ENCODE measurements at places on chromosomes 3 and 15.

DNA sequence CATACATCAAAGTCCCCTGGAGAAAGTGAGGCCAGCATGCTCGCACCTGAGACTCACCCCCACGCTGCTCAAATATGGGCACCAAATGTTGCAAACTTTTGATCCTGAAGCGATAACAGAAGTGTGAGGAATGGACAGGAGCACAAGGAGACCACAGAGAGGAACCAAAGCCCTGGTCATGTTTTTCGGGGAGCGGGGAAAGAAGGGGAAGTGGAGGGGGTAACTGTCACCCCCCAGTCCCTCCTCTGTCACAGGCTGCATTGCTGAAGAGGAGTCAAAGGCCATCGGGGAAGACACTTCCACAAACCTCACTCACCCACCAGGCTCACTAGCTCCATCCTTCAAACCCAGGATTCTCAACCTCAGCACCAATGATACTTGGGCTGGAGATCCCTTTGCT lies 182.4 kb downstream of the UACA start:
- peak; percentile 40 for DNase-seq

DNA sequence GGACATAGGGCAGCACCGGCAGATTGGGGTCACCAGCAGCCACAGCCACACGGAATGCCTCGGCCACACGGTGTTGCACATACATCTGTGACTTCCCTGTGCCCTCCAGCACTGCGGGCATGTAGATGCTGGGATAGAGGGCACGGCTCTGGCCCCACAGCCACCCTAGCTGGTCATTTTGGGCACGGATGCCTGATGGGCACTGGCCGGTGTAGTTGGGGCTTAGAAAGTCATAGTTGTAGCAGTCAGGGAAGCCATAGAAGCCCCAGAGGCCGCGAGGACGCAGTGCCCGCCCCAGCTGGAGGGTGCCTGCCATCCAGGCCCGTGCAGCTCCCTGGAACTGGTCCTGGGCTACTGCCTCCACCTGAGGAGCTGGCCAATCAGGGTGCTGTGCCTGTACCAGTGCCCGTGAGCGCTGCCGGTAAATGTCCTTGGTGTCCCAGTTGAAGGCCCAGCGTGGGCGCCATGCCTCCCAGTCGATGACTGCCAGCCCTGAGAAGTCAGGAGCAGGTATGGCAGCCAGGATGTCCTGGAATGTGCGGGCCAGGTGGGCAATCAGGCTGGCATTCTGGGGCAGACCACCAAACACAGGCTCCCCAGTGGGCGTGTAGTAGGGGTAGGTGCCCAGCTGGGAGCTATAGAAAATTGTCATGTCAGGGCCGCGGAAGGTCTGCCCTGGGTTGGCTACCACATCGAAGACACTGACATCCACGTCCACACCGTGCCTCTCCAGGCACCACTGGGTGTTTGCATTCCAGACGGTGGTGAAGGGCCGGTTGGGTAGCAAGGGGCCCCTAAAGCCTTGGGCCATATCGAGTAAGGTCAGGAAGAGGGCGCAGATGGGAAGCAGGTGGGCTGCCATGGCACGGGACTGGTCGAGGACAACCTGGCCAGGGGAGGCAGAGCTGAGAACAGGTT lies 1.0 kb downstream of the HYAL1 start:
- no peak for DNase-seq

DNA sequence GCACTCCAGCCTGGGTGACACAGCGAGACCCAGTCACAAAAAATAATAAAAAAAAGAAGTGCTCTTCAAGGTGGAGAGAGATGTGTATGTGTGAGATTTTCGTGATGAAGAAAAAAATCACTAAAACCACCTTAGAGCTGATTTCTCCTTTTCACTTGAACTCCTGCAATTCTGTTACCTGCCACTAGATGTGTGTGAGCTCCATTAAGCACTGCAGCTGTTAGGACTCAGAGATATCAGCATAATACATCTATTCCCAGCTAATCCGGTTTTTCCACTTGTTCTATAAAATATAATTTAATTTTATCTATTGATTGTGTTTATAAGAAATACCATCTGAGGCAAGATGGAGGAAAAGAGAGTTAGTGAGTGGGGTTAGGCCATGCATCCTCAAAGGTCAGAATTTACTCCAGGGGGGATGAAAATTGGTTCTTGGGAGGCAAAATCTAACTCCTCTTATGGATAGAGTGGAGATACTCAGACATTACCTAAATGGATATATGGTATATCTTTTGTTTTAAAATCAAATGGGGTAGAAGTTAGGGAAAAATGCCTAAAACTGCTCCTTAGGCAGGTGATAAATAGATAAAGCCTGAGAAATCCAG lies 152.7 kb downstream of the IL20RB start:
- peak; percentile 57 for DNase-seq

- no peak for DNase-seq
These were observed 42.8 kb downstream of the TLE3 start for GRCh38 chr15:70054884-70055387.

- no peak for DNase-seq
These were observed 125.4 kb downstream of the FMN1 start for GRCh38 chr15:33069161-33069560.

DNA sequence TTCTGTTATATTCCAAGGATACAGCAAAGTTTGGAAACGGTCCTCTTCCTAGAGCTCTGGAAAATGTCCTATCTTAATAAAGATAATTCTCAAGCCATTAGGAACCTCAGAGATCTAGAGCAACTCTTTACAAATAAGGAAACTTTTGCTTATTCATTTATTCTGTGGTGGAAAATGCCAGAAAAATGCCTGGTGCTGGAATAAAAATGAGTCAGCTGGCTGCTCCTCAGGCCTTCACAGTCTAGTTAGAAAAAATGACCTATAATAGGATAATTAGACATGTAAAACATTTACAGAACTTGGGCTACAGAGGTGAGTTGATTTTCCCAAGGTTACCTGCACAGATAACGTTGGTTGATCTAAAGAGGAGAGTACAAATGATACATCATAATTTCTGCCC lies 372.5 kb downstream of the NLGN1 start:
- no peak for DNase-seq

- peak; percentile 99 for DNase-seq
These were observed 504.2 kb upstream of the PROK2 start for GRCh38 chr3:72288955-72289691.

GRCh38 chr15:36106640-36107335 lies 472.6 kb upstream of the CDIN1 start:
- DNase-seq, result no peak

DNA sequence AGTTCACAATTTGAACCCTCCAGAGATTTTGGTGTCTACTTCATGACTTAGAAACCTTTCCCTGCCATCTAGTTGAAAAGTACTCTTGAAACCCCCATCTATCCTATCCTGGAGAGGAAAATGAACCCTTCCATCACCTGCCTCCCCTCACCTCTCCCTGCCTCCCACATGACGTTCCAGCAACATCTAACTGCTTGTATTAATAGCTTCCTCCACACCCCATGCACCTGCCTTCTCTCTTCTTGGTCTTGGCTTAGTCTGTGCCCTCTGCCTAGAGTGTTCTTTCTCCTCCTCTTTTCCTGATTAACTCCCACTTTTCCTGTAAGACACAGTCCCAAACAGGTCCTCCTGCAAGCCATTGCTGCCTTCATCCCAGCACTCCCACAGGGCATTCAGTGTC lies 107.8 kb downstream of the LIPC start:
- DNase-seq, result no peak

DNA sequence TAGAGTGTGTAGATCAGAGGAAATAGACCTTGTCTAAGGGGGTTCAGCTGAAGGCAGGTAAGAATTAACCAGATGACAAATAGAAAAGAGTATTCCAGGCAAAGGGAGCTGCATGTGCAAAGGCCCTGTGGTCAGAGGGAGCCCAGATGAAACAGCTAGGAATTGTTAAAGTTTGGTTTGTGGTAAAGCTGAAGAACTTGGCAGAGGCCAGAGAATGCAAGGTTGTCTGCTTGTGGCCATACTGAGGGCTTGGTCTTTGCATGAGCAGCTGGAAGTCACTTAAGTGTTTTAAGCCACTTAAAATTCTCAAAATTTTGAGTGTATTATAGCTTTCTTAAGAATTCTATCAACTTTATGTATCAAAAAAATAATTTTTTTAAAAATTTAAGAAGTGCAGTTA lies 116.5 kb downstream of the NEK10 start:
- DNase-seq, result no peak

- no peak for DNase-seq
These were observed 36.5 kb downstream of the ALS2CL start for GRCh38 chr3:46656778-46657556.
